ENCODE measurements at places on chromosomes 5 and 9. TPM values are rescaled to one million over a fixed set of nuclear protein-coding genes. Genes with fewer than 3 reads are reported as not detected.

DNA sequence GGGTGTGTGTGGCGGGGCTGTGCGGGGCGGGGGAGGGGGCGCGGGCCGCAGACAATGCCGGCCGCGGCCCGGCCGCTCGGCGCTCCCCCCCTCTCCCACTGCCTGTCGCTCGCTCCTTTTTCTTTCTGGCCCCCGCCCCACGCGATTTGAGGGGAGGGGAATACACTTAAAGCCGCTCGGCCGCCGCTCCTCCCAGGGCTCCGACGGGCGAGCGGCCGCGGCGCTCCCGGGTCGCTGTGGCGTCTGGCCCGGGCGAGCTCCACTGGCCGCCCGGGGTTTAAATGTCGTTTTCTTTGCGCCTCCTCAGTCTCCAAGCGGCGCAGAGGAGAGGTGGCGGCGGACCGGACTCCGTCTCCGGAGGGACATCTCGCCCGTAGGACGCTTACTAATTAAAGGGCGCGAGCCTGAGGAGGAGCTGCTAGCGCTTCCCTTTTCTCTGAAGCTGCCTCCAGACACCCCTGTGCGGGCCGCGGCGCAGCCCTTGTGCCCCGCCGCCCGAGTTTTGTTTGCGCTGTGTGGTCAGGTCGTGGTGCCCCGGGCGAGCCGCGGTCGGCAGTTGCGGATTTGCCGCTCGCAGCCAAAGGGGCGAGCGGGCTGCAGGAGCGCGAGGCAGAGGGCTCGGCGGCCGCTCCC is 1.4 kb downstream of the ZSWIM6 start:
- DNase-seq: peak; percentile 31

GRCh38 chr5:157865781-157866180 is 6.8 kb upstream of the CLINT1 start:
- DNase-seq: no peak

DNA sequence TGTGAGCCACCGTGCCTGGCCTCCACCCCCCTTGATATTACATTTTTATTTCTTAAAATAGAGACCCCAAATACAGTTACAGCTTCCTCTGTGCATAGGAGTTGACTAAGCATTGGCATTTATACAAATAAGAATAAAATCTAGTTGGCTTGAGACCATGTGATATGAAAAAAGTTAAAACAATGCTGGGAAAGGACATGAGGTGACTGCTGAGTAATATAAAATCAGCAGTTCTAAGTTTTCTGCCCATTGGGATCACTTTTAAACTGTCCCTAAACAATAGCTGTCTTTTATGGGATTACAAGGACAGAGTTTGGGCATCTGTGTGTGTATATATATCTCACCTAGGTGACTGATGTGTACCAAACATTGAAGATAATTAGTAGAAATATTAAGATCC is 96.6 kb downstream of the UBE2R2 start:
- no peak for DNase-seq

DNA sequence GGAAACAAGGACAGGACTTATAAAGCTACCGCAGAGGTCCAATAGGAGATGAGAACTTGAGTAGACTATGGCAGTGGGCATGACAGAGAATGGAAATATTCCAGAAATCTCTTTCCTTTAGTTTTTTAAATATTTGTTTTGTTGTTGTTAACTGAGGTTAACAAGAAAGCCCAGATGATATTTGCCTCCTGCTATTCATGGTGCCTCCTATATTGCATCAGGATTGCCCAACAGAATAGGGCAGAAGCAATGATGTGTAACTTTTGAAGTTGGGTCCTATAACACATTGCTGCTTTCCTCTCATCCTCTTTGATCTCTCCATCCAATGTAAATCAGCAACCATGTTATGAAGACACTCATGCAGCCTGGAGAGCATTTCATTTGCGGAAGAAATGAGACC is 42.8 kb downstream of the PDE4D start:
- DNase-seq: no peak

- no peak for DNase-seq
Measured at GRCh38 chr5:128378196-128378595, 159.8 kb downstream of the FBN2 start.

DNA sequence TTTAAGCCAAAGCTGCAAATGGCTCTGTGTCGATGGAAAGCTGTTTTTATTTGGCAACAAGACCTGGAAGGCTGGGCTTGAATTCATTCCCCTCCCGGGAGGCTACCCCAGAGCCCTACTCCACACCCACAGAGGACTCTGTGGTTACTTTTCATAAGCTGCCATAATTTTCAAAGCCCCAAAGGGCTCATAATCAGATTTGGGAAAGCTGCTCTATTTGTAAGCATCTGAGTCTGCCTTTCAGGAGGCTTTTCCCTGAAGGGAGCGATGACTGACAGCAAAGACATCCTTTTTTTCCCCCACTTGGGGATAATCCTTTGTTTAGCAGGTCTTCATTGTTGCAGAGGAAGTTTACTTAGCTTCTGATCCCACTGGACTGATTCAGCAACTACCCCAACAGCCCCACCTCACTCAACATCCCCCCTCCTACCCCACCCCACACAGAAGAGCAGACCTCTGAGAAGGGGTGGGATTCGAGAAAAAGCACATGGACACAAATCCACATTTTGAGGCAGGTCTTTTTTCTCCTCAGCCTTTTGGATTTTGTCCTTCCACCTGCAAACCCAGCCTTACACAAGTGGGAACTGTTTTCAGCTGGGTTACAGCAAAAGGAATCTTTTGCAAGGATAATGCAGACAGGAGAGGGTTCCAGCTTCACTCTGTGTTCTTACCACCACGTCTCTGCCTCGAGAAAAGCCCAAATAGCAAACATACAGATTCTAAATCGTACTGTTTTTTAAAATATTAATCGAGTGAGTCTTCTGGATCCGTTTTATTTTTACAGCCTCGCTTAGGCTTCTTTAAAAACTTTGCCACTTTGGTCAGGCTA is 244.4 kb upstream of the TUT7 start:
- DNase-seq: no peak

GRCh38 chr5:112238473-112238872 is 180.6 kb downstream of the EPB41L4A start:
- DNase-seq: no peak

GRCh38 chr9:114031948-114032840 is 45.9 kb downstream of the AMBP start:
- no peak for DNase-seq

DNA sequence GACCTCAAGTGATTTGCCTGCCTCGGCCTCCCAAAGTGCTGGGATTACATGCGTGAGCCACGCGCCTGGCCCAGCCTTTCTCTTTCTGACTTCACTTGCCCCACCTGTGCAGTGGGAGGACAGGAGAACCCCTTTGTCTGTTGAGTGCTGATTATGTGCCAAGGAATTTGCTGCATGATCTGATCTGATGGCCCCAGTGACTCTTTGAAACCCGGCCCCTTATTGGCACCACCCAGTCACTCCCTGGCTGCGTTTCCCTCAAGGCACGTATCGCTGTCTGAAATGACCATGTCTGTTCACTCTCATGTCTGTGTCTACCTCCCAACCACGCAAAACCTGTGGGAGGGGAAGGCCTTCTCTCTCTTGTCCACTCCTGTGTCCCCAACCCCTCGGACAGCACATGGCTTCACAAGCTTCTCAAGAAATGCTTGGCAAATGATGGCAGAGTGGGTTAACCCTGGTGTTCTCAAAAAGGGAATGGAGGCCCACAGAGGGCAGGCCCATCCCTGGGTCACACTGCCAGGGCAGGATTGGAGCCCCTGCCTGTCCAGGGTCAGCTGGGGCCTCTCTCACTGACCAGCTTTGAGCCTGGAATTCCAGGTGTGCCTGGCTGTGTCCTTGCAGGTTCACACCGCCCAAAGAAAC is 21.9 kb downstream of the NEK6 start:
- no peak for DNase-seq

GRCh38 chr5:160390787-160391696 is 8.8 kb downstream of the FAM200C start:
- peak; percentile 20 for DNase-seq

GRCh38 chr5:84623019-84623418 is 238.3 kb upstream of the EDIL3 start:
- no peak for DNase-seq

GRCh38 chr5:136776022-136776927 is 410.9 kb upstream of the TRPC7 start:
- no peak for DNase-seq

- no peak for DNase-seq
Measured at GRCh38 chr5:31811210-31811609, 172.3 kb downstream of the PDZD2 start.

DNA sequence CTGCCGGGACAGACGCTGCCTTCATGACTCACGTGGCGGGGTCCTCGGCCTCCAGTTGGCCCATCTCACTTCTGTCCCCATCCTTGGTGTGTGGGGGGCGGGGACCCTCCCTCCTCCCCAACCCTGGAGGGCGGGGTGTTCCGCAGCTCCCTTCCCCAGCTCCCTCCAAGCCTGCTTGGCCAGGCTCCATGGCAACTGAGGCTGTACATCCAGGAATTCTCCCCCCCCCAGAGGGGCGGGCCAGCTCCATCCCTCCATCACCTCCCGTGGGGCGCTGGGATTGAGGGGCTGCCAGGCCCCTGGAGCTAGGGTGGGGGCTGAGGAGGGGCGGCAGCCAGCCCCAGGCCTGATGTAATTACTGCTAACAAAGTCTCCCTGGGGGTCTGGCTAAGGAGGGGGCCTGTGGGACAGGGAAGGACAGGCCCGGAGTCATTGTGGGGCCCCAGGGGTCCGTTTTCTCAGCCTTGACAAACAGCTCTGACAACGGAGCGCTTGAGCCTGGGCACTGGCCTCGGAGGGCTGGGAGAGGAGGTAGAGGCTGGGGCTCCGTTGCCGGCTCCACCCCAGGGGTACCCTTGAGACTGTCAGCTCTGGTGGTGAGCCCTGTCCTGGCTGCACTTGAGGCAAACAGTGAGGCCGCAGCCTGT is 8.0 kb downstream of the DIPK1B start:
- no peak for DNase-seq

- no peak for DNase-seq
Measured at GRCh38 chr5:113250341-113250953, 184.3 kb downstream of the TSSK1B start.

DNA sequence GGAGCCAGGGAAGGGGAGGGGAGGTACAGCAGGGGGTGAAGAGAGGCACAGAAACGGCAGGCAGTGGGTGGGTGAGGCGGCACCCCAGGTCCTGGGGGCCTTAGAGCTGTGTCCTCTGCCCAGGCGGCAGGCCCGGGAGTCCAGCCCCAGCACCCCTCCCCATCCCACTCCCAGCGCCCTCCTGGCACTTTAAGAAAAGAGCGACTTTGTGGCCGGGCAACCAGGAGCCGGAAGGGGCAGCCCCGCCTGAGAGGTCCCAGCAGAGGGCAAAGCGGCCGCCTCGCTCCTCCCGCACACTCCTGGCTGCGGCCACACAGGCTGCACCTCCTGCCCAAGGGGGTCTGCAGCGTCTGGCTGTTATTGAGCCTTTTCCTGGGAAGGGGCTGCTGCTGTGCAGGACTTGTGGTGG is 42.6 kb downstream of the NACC2 start:
- no peak for DNase-seq

GRCh38 chr5:79436224-79436623 is 77.7 kb downstream of the HOMER1 start:
- no peak for DNase-seq

DNA sequence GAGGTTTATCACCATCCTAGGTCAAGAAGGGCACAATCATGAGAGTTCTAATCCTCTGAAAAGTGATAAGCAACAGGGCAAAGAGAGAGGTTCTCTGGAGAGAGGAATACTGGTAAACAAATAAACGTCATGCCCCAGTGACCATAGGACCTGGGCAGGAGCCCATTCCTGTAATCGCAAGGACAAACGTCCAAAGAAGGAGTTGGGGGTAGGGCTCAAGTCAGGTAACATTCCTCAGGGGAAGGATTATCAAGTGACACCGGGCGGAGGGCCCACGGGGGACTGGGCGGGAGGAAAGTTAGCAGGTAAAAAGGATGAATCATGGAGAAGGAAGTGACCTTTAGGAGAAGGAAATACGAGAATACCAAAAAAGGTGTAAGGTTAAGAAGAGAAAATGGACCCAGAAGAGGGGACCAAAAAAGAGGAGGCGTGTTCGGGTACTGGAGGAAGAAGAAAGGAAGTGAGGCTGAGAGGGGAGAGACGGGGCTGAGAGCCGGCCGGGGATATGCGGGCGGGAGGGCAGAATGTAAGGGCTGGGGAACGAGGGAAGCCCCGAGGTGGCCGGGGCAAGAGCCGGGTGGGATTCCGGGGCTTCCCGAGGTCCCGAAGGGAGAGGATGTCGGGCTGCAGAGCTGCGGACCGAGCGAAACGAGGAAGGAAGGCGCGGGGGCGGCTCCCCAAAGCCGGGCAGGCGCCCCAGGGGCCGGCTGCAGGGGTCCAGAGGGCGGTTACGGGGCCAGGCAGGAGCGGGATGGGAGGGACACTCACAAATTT is 583 bp downstream of the DIAPH1 start:
- peak; percentile 61 for DNase-seq

DNA sequence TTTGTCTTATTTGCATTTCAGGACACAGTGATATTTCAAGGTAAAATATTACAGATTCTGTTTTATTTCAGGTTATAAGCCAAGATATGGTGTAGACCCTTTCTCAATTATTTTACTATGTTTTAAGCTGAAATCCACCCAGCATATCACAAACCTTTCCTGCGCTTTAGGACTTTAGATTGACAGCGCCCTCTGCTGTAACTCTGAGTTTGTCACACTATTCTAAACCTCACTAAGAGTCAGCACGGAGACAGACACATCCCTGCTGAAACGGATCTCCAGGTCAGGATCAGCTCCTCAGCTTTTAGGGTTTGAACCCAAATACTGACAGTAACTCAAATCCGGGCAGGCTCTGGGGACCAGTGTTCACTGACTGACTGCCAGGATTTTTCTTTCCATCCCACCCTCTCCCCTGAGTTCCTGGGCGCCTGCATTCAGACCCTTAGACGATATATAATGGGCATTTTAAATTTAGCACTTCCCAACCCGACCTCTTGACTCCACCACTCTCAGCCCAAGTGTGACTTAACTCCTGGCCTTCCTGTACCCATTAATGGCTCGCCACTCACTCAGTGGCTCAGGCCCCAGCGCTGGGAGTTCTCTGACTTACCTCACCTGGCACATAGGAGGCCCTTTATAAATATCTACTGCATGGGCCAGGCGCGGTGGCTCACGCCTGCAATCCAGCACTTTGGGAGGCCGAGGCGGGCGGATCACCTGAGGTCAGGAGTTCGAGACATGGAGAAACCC is 33.5 kb downstream of the TLX3 start:
- peak; percentile 16 for DNase-seq

GRCh38 chr5:33840927-33841547 is 50.8 kb downstream of the ADAMTS12 start:
- peak; percentile 4 for DNase-seq

- DNase-seq: no peak
Measured at GRCh38 chr5:26761446-26761845, 276.9 kb downstream of the CDH9 start.

DNA sequence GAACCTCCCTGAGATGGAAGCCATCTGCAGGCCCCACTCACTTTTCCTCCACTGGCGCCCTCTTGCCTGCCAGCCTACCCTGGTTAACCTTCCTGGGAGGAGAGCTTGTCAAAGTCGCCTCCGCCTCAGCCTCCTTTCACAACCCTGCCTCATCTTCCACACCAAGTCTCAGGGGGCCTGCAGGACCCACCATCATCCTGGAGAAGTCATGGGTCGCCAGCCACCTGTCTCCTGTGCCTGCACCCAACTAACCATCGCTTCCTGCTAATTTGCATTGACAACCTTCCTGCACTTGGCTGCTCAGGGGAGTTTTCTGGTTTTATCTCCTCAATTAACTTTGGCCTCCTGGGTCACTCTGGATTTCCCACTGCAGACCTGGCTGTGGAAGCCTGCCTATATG is 52.8 kb upstream of the GRHPR start:
- DNase-seq: no peak

The ATOX1 gene
- total RNA-seq: 28.2 TPM

The UGT3A1 gene
- total RNA-seq: not detected

The PLPP7 gene
- not detected for total RNA-seq

The GABRA6 gene
- not detected for total RNA-seq

The FRRS1L gene
- total RNA-seq: not detected

The SOX30 gene
- total RNA-seq: 0.14 TPM

The CEL gene
- total RNA-seq: 1.6 TPM

All from CD4-positive, alpha-beta memory T cell (primary cell).